H9 (cell line): ENCODE measurements at places on chromosomes 2 and 18. TPM values are rescaled to one million over a fixed set of nuclear protein-coding genes. Genes with fewer than 3 reads are reported as not detected.

DNA sequence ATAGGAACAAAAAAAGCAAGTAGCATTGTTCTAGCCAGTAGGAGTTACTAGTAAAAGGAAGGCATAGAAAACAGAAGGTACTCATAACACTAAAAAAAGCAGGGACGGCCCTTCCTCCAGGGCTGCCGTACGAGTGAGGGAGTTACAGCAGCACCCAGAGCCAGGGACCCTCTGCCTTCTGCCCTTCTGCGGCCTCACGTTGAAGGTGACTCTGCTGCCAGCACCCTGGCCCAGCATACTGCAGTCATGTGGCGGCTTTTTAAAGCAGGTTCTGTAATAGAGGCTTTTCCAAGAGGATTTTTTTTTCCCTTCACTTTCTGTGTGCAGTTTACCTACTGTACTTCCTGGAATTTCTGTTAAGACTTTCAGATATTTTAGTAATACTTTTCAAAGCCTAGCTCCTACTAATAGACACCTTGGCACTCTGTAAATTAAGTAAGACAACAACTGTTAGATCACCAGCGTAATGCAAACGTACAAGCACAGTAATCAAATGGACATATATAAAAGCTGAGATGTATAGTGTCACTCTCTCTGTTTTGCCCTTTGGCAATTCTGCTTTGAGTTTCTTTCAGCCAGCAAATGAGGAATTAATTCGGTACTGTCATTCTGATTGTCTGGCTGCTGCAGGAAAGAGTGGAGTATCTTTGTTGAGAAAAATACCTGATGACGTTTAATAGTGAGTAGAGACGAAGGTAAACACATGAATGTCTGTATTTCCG lies 161.5 kb downstream of the PTGR3 start:
- no peak for DNase-seq

The NT5DC4 gene
- total RNA-seq, result not detected in 2 replicates

DNA sequence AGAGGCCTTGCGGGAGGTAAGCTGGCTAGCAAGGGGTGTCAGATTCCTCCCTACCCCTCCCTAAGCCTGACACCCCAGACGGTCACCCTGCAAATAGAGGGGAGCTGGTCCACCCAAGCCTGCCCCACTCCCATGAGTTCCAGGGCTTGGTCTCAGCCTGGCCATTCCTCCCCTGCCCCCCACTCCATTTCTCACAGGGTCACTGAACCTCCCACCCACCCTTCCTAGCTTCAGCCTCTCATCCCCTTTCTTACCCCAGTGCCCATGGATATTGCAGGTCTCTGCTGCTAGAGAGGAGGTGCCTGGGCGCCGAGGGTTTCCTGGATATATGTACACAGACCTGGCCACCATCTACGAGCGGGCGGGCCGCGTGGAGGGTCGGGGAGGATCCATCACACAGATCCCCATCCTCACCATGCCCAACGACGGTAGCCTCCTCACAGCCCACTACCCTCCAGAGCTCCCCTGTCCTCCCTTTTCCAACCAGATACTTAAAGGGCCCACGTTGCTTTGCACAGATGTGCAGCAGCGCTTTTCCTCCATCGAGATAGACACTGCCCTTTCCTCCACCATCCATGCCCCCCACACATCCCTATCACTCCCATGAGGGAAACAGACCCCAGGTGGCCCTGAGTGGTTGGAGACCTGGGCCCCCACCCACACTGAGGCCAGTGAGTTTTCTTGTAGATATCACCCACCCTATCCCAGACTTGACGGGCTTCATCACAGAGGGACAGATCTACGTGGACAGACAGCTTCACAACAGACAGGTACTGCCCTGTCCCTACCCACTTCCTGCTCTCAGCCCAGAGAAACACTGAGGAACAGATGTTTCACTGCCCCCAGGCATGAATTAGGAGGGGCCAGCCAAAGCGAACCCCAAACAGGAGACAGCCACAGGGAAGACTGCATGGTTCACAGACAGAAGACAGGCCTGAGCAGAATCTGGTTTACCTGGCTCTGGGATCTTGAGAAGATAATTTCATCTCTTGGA lies 15.2 kb upstream of the ANKRD53 start:
- DNase-seq, result peak; percentile 18

GRCh38 chr18:22169889-22170420 lies 566 bp downstream of the GATA6 start:
- DNase-seq, result no peak

The COLEC12 gene
- total RNA-seq, result 0.59 and 0.70 TPM in 2 replicates

DNA sequence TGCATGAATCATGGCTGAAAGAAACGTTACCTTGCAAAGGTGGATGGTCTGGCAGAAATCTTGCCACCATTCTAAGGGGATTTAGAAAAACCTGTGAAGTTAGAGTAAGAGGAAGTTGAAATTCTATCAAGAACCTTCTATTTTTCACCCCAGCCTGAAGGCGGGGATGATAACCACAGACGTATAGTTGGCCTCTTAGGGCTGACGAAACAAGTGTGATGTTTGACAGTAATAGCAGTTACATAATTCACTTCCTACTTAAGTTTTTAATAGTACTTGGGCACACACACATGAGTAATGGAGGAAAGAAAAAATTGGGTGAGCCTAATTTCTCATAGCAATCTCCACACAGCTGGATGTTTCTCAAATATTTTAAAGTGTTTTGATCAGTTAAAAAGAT lies 336.6 kb upstream of the SALL3 start:
- DNase-seq, result no peak

DNA sequence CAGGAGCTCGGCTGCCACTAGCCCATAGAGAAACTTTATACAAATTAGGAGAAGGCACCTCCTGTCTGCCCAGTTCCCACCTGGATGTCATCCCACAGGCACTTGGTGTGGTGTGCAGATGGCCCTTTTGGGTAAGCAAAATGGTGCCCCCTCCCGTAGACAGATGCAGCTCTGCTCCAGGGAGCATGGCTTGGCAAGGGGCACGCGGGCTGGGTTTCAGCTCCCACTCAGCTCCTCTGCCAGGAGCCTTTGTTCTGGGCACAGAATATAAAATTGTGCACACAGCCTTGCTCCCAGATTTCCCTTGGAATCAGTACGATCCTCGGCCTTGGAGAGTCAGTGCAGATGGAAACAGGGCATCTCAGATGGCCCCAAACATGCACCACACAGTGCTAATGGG lies 20.3 kb upstream of the KCNF1 start:
- DNase-seq, result no peak
